ENCODE measurements at places on chromosomes 5 and 9. TPM values are rescaled to one million over a fixed set of nuclear protein-coding genes. Genes with fewer than 3 reads are reported as not detected.

- no peak for DNase-seq
Observed at GRCh38 chr5:76074487-76075065, 8.6 kb upstream of the SV2C start.

OBP2B gene
- not detected for total RNA-seq

GRCh38 chr5:103573411-103573810, 10.8 kb upstream of the NUDT12 start:
- DNase-seq = no peak

DNA sequence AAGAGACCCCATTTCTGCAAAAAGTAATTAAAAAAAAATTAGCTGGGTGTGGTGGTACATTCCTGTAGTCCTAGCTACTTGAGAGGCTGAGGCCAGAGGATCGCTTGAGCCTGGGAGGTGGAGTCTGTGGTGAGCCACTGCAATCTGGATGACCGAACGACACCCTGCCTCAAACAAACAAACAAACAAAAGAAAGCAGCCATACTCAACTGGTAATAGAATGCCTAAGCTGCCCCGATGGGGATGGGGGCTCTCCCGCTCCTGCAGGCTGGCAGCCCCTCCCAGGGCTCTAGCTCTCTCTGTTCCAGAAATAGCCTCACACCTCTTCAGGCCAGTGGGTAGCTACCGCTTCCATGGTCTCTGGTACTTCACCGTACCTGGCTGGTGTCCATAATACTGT, 241.8 kb downstream of the FANCC start:
- DNase-seq = no peak

NINJ1 gene
- total RNA-seq = 33.6 TPM

GRCh38 chr5:175829813-175830585, 41.4 kb upstream of the CPLX2 start:
- peak; percentile 25 for DNase-seq

GRCh38 chr5:88830567-88830966, 52.4 kb downstream of the MEF2C start:
- no peak for DNase-seq

- DNase-seq = peak; percentile 73
Observed at GRCh38 chr5:9507974-9508373, 37.9 kb downstream of the SEMA5A start.

DNA sequence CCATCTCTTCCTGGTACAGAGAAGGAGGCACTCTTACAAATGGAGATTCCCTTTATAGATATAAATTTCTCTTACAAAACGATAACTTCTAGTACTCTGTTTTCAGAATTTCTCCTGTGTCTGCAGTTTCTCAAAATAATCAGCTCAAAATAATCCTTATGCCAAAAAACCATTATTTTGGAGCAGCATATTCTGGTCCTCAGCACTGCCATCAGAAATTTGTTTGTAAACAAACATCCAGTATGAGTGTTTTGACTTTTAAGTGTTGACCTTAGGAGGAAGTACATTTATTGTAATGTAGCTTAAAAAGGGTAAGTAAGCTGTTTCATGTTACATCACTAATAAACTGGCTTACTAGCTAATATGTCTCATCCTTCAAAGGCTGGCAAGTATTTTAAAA, 52.8 kb upstream of the SNAPC3 start:
- DNase-seq = no peak

DNA sequence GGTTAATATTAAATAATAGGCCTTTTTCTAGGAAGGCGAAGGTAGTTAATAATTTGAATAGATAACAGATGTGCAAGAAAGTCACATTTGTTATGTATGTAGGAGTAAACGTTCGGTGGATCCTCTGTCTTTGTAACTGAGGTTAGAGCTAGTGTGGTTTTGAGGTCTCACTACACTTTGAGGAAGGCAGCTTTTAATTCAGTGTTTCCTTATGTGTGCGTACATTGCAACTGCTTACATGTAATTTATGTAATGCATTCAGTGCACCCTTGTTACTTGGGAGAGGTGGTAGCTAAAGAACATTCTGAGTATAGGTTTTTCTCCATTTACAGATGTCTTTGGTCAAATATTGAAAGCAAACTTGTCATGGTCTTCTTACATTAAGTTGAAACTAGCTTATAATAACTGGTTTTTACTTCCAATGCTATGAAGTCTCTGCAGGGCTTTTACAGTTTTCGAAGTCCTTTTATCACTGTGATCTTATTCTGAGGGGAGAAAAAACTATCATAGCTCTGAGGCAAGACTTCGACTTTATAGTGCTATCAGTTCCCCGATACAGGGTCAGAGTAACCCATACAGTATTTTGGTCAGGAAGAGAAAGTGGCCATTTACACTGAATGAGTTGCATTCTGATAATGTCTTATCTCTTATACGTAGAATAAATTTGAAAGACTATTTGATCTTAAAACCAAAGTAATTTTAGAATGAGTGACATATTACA, 45.7 kb downstream of the TGFBR1 start:
- DNase-seq = no peak

DNA sequence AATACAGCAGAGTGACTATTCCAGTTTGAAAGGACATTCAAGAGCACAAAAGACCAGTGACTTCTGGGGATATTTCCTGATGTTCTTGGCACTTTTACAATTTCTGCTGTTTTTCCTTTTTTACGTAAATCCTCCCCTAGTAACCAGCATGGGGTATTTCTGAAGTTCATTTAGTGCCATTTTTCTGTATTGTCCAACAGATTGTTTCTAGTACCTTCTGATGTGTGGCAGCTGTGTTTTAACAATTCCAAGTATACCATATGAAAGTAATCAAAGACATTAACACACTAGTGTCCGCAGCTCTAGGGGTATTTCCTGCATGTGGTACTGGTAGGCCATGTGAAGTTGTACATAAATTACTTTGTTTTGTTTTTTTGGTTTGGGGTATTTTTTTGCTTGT, 53.0 kb upstream of the SMARCA2 start:
- DNase-seq = no peak

PCBD2 gene
- total RNA-seq = 4.7 TPM

- no peak for DNase-seq
Observed at GRCh38 chr5:40675396-40676133, 4.2 kb upstream of the PTGER4 start.

SEPTIN8 gene
- total RNA-seq = 32.1 TPM

GRCh38 chr5:173715607-173716006, 99.2 kb upstream of the BOD1 start:
- DNase-seq = no peak

DNA sequence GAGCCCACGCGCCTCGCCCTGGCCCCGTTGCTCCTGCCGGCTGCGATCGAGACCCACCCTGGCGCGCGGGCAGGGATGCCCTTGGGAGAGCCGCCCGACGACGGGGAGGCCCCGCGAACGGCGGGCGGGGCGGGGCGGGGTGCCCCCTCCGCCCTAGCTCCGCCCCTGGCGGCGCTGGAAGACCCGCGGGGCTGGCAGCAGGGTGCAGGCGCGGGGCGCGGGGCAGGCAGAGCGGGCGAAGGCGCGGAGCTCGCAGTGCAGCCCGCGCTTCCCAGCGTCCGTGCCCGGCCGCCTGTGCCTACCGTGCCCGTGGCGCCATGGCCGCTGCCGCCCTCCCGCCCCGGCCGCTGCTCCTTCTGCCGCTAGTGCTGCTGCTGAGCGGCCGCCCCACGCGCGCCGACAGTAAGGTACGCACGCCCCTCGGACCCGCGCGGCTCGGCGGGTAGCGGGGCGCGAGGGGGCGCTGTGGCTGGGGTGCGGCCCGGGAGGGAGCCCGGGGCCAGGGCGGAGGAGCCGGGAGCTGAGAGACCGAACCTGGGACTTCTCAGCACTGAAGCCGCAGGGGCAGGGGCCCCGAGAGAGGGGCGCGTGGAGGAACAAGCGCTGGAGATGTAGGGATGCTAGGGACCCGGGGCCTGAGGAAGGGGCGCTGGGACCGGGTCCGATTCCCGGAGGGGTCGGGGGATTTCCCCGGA, at the start of gene OLFML2A:
TSS of gene OLFML2A (plus strand) at position 180 of the 695 bp plus-strand sequence. CDS start at position 318, 138 bp downstream.
- peak; percentile 90 for DNase-seq

DNA sequence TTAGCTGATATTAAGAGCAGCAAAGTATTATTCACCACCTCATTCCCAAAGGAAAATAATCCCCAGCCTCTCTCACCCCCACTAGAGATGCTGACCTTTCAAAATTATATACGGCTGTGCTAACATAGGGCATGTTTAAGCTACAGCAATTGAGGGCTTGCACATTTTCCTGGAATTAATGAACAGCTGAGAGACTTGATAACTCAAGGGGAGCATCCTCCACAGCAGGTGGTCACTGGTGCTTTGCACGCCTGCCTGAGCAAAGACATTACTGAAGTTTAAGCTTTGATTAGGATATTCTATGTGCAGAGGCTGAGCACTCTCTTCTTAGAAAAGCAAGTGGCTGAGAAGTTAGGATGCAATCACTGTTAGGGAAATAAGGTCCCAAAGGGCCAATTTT, 230.9 kb downstream of the FAM114A2 start:
- no peak for DNase-seq

CSF2 gene
- total RNA-seq = not detected

FOXD4L4 gene
- under 0.01 TPM for total RNA-seq

MZB1 gene
- not detected for total RNA-seq

DNA sequence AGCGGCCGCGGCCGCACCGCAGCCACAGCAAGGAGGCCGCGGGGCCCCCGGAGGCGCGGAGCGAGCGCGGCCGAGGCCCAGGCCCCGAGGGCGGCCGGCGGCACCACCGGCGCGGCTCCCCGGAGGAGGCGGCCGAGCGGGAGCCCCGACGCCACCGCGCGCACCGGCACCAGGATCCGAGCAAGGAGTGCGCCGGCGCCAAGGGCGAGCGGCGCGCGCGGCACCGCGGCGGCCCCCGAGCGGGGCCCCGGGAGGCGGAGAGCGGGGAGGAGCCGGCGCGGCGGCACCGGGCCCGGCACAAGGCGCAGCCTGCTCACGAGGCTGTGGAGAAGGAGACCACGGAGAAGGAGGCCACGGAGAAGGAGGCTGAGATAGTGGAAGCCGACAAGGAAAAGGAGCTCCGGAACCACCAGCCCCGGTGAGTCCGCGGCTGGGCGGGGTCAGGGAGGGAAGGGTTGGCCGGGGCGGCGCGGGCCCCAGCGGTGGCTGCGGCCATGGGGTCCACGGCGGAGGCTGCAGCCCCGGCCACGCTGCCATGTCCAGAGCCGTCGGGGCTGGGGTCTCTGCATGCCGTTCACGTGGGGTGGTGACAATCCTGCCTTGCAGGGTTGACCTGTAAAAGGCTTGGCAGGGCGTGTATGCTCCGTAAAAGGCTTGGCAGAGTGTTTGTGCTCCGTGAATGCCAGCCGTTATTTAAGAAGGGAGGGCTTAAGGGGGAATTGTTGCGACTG, 146.0 kb downstream of the CACNA1B start:
- DNase-seq = no peak

DNA sequence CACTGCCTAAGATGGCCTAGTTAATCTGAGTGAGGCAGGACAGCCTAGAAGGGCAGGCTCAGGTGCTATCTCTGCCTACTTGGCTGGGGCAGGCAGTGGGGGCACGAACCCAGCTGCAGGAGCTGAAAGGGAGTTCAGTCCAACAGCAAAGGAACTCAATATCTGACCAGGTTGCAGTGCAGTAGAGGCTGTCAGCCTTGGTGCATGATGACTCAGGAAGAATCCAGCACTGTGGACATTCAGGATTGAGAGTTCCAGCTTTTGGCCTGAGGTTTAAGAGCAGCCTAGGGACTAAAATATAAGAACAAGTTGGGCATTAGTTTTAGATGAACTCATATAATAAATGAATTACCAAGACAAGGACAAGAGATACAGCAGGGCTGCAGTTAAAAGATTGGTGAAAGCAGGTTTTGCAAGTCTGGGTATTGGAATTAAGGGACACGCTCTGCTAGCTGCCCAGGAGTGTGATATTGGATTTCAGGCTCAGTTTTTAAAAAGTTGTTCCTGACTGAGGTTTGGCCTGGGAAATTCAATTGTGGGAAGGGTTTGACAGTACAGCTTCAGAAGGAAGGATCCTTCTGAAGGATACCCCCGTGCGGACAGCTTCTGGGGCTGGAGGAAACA, 64.7 kb upstream of the ATG10 start:
- no peak for DNase-seq

CRHBP gene
- under 0.01 TPM for total RNA-seq

GRCh38 chr5:87242242-87242641, 25.4 kb upstream of the RASA1 start:
- DNase-seq = no peak

ARSI gene
- 6.5 TPM for total RNA-seq

- no peak for DNase-seq
Observed at GRCh38 chr5:5622806-5623205, 200.3 kb downstream of the ICE1 start.

DNA sequence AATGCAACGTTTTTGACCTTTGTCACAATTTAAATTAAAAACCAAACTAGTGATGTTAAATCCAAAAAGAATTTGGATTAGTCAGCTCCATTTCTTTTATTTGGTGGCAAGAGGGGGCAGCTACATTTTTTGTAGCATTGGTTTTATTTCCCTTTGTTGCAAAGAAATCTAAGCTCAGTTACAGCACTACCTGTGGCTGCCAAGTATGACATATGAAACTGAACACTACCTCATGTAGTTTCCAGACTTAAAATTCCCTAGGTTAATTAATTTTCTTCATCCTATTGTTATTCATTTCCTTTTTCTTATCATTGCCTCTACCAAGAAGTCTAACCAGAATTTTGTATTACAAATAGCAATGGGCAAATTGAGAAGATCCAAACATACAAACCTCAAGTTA, 393.5 kb downstream of the BRINP1 start:
- DNase-seq = no peak

- DNase-seq = peak; percentile 50
Observed at GRCh38 chr9:87338088-87338989, 159.3 kb upstream of the DAPK1 start.

PCDHGB1 gene
- 5.0 TPM for total RNA-seq

GRCh38 chr5:2334719-2335118, 416.8 kb downstream of the IRX2 start:
- no peak for DNase-seq

DNAJB5 gene
- total RNA-seq = 12.7 TPM

DNA sequence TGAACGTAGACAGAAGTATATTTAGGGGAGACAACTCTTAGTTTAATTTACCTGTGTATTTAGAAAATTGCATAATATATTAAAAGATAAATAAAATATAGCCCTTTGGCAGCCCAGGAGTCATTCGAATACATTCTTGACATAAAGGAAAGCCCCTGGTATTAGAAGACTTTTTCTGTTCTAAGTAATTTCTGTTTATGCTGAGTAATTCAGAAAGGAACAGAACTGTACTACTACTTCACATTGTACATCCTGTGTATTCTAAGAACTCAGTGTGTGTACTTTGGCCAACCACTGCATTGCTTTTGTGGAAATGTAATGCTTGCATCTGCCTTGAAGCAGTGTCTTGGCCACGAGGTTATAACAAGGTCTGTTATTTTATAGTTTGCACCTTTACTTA, 136.4 kb downstream of the KDM4C start:
- DNase-seq = no peak

- peak; percentile 65 for DNase-seq
Observed at GRCh38 chr5:138784590-138784989, 31.4 kb downstream of the CTNNA1 start.

GRCh38 chr5:138983984-138984383, 108.8 kb upstream of the LRRTM2 start:
- DNase-seq = no peak

GRCh38 chr5:147759441-147759840, 23.1 kb downstream of the JAKMIP2 start:
- DNase-seq = no peak
